ENCODE measurements at places on chromosomes 5 and 9. TPM values are rescaled to one million over a fixed set of nuclear protein-coding genes. Genes with fewer than 3 reads are reported as not detected.

- H3K4me3 ChIP-seq = no peak overlapping the region
- DNase-seq = no peak
- H3K36me3 ChIP-seq = no peaks in the 10 kb centered on the region
- no peaks in the 10 kb centered on the region for H3K27me3 ChIP-seq
- no peak overlapping the region for H3K27ac ChIP-seq
These were observed 71.1 kb downstream of the ACER2 start for GRCh38 chr9:19479874-19480273.

- no peak overlapping the region for H3K4me3 ChIP-seq
- H3K4me1 ChIP-seq = no peaks in the 10 kb centered on the region
- H3K27me3 ChIP-seq = no peaks in the 10 kb centered on the region
- H3K27ac ChIP-seq = no peak overlapping the region
- no peak for DNase-seq
These were observed 15.7 kb downstream of the FBN2 start for GRCh38 chr5:128522336-128522735.

DNA sequence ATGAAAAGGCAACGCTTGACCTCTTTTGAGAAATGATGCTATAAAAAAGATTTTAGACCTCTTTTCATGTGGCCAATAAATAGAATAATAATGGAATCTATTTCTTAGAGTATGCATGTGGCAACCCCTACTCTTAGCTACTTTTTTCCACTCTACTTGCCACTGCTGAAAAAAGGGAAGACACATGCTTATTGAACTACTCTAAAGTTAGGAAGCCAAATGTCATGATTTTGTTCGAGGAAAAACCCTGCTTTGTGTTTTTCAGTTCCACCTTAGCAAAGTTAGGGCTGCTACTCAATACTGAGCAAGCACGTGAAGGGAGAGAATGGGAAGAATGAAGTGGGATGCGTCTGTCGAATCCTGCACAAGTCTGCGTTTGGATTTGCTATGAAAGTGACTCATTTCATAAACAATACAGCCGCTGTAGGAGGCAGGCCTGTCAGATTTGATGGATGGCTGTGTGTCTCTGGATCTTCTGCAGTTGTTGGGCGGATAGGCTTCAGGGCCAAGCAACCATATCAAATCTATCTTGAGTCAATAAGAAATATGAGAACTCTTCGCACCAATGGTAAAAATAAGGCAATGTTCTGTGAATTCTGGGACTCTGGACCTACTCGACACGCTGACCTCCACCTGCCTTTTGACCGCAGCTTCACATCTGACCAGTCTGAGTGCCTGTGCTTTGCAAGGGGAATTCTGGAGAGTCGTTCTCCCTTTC, 333.6 kb downstream of the PIK3R1 start:
- H3K27ac ChIP-seq = no peak overlapping the region
- H3K36me3 ChIP-seq = no peaks in the 10 kb centered on the region
- H3K27me3 ChIP-seq = no peaks in the 10 kb centered on the region
- no peaks in the 10 kb centered on the region for H3K4me1 ChIP-seq

The CHSY3 gene
- 51.3 TPM for total RNA-seq

The BNC2 gene
- 25.5 TPM for total RNA-seq
